ENCODE measurements at places on chromosomes 4 and X.

- DNase-seq: no peak
These were observed 36.9 kb upstream of the FAT1 start for GRCh38 chr4:186760576-186760975.

GRCh38 chr4:7806338-7807090 is 133.1 kb downstream of the AFAP1 start:
- DNase-seq: no peak

GRCh38 chr4:140806163-140806562 is 50.0 kb upstream of the TBC1D9 start:
- DNase-seq: no peak

- DNase-seq: no peak
These were observed 10.7 kb downstream of the SLC39A8 start for GRCh38 chr4:102334624-102335023.

DNA sequence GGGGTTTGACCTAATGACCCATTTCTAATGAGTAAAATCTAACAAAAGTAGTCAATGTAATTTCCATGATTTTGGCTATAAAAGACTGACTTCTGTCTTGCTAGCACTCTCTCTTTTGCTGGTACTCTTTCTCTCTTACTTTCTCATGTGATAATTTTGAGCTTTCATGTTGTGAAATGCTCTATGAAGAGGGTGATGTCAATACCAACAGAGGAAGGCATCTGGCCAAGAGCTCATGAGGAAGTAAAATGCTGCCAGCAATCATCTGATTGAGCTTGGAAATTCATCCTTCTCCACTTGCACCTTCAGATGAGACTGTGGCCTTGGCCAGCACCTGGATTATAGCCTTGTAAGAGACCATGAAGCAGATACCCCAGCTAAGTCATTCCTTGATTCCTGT is 347.7 kb downstream of the HS3ST1 start:
- DNase-seq: no peak

All from stimulated activated CD8-positive, alpha-beta memory T cell treated with anti-CD3 and anti-CD28 coated beads, Interleukin-4, amount 100 ng/mL, for 1 hour (primary cell).